HCT116 (cell line): ENCODE measurements at places on chromosomes 3 and 15. TPM values are rescaled to one million over a fixed set of nuclear protein-coding genes. Genes with fewer than 3 reads are reported as not detected.

DNA sequence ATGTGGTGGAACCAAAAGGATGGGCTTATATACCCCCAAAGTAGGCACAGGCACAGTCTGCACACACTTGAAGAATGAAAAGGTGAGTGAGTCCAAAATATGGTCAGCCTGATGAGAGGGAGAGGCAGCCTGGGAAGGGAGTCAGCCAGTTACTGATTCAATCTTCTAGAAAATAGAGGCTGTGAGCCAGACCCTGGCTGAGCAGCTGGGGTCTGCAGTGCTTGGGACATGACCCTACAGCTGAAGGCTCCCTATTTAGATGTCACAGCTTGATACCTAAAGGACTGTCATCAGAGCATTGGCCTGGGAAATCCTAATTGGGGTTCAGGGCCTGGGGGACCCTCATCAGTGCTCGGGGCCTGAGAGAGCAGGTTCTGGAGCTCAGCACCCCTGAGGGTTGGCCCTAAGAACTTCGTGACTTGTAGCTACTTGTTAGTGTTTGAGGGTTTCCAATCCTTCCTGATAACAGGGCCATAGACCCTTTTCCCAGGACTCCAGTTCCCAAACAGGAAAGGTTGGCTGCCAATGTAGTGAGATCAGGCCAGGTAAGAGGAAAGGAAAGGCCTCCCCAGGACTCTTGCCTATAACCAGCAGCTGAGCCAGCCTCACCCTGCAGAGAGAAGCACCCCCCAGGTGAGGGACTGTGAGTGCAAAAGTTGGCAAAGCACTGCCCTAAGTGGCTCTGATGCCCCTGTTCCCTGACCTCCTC lies 54.7 kb upstream of the SLCO2A1 start:
- no peak overlapping the region for H3K4me3 ChIP-seq
- no peaks in the 10 kb centered on the region for H3K27me3 ChIP-seq
- no peak for DNase-seq
- no peaks in the 10 kb centered on the region for H3K36me3 ChIP-seq
- no peaks in the 10 kb centered on the region for H3K4me1 ChIP-seq

- no peak for DNase-seq
- H3K4me1 ChIP-seq = no peaks in the 10 kb centered on the region
- no peak overlapping the region for H3K27ac ChIP-seq
- no peak overlapping the region for H3K4me3 ChIP-seq
- H3K27me3 ChIP-seq = no peaks in the 10 kb centered on the region
- no peaks in the 10 kb centered on the region for H3K36me3 ChIP-seq
Observed at GRCh38 chr3:72571638-72572114, 276.6 kb downstream of the SHQ1 start.

Gene NR2F2
- 61.4 TPM for total RNA-seq

DNA sequence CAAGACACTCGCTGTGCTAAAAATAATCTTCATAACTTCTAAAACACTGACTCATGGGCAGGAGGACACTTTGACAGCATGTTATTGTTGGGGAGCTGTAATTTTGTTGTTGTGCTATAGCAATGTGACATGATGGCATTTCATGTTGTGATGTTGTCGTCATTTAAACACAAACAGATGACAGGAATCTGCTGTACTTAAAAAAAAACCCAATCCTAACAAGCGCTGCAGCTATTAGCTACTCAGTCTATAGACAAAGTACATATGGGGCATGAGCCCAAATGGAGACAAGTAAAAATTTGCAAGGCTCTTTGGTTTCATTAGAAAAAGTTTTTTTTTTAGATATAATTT lies 828 bp upstream of the ATOSA start:
- H3K27ac ChIP-seq = no peak overlapping the region
- H3K36me3 ChIP-seq = no peaks in the 10 kb centered on the region

GRCh38 chr15:57284535-57284934 lies 91.8 kb upstream of the CGNL1 start:
- DNase-seq = no peak
- no peaks in the 10 kb centered on the region for H3K27me3 ChIP-seq
- no peak overlapping the region for H3K27ac ChIP-seq
- no peak overlapping the region for H3K4me3 ChIP-seq

Gene C3orf20
- 0.20 TPM for total RNA-seq
